ENCODE measurements at places on chromosomes 6 and 20.

GRCh38 chr6:63563235-63563634 lies 9.0 kb upstream of the LOC128125822 start:
- DNase-seq: no peak

DNA sequence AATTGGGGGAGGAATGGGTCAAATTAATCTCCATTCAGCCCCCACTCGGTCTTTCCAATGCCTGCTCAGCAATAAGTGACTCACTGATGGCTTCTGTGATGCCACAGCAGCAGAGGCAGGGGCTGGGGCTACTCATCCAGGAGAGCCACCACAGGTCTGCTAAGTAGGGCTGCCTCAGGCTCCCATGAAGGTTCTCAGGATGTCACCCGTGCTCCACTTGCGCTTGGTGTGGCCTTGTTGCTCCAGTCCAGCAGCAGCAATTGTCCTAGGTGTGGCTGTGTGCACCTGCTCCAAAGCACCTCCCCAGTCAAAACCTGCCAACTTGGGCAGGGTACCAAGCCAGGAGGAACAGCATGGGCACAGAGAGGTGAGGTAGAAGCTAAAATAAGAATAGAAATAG lies 627 bp upstream of the LY6G6C start:
- DNase-seq: no peak

- no peak for DNase-seq
Measured at GRCh38 chr6:142331601-142332000, 29.8 kb downstream of the ADGRG6 start.

- DNase-seq: no peak
Measured at GRCh38 chr6:140175486-140175885, 801.0 kb upstream of the CITED2 start.

DNA sequence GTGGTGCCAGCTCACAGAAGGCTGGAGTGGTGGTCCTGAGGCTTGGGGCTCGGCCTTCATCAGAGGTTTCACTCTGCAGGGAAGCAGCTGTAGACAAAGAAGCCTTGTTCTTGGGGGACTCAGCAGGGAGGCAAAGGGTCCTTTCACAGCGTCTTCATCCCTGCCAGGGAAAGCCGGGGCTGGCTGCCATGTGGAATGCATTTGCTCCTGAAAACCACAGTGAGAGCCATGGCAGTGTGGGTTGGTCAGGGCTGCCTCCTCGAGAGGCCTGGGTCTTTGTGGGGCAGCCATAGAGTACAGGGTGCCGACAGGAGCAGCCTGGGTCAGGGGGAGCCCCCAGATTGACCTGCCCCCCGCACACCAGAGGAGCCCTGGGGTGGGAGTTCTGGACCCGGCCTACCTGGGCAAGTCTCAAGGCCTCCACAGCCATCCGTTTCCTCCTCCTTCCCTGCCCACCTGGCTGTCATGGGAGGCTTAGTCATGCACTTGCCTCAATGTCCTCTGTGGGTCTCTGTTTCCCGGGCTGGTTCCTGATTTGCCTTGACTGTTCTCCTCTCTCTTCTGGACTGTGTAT lies 144.0 kb downstream of the CDC5L start:
- DNase-seq: no peak

- DNase-seq: no peak
Measured at GRCh38 chr6:56756219-56756789, 113.6 kb upstream of the DST start.

DNA sequence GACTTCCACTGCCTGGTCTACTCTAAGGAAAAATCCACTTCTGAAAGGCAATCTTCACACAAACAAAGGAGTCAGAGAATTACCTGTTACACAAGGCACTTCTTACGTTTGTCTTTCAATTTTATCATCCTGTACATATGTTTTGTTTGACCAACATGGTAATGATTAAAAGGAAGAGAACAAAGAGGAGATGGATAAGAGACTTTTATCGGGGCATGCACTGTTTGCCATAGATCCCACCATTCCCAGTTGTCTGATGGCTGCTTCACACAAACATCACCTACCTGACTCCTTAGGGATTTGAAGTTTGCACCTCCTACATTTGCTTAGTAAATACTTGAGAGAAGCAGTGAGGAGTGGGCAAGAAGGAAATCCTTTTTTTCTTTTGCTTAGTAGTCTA lies 87.1 kb downstream of the BFSP1 start:
- DNase-seq: no peak
